ENCODE measurements at places on chromosomes 3 and 15.

- peak; percentile 38 for DNase-seq
Observed at GRCh38 chr15:44595656-44596510, 58.9 kb downstream of the EIF3J start.

DNA sequence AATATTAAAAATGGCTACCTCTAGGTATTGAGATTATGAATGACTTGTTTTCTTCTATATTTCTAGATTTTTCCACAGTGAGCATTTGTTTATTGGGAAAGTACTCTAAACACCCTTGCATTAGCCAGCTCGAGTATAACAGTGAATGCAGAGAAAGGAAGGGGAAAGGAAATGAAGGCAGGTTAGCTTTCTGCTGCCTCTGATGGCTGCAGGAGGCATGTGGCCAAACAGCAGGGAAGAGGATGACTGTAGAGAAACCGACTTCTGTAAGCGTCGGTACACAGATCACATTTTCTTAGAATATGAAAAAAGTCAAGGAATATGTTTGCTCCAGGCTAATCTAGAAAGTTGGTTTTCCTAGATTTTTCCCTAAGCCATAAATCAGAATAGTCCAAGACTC lies 19.8 kb downstream of the GNB5 start:
- DNase-seq, result no peak

- DNase-seq, result no peak
Observed at GRCh38 chr15:39792844-39793335, 10.2 kb upstream of the FSIP1 start.

DNA sequence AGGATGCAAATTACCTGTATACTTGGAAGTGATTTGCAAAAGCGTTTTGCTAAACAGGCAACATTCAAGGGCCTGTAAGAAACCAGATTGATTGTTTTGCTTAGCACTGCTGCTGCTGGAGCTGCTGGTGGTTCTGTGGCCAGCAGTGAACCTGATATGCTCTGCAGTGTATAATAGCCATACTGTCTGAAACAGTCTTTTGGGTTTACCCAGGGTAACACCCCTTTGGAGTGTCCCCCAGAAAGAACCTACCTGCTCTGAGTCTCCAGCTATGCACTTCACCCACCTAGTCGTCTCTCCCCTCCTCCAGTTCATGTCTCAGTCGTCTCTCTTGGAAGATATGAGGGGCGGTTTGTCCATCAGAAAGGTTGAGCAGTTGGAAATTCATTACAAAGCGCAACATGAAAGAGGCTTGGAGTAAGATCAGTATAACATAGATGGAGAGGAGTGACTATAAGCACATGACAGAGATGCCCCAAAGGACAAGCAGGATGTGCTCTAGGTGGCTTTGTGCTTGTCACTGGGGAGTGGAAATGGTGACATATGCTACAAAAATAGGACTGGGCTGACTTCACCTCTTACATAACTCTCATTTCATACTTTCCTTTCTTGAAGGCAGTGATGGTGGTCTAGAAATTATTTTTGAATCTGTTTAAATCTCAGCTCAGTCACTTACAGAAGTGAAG lies 3.8 kb downstream of the MKRN2 start:
- DNase-seq, result peak; percentile 67

DNA sequence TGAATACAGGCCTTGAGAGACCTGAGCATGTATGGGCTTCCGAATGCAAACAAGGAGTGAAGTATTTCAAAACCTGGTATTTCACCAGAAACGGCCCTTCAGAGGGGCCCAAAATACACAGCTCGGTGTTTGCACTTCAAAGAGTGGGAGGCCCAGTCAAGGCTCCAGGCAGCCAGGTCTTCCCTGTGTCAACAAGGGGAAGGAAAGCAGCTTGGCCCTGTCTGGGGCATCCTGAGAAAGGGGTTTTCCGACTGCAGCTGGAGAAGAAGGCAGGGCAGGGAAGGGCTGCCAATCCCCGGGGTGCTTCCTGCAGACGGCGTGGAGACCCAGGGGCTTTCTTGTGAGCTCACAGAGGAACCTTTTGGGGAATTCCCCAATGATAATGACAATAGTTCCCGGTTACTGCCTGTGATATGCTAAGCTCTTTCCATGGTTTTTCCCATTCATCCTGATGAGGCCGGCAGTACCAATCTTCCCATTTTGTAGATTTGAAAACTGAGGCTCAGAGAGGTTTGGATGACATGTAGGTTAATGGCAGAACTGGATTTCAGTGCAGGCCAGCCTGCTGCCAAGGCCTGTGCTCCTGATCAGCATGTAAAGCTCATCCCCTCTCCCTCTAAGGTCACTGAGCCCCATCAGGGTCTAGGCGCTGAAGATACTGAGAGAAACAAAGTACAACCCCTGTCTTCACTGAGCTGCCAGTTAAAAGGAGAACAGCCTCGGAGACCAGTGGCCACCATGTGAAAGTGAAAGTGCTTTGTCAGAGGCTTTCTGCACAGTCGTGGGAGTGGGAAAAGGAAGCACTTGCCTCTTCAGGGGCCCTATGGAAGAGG lies 43.0 kb upstream of the TLE3 start:
- DNase-seq, result peak; percentile 50

DNA sequence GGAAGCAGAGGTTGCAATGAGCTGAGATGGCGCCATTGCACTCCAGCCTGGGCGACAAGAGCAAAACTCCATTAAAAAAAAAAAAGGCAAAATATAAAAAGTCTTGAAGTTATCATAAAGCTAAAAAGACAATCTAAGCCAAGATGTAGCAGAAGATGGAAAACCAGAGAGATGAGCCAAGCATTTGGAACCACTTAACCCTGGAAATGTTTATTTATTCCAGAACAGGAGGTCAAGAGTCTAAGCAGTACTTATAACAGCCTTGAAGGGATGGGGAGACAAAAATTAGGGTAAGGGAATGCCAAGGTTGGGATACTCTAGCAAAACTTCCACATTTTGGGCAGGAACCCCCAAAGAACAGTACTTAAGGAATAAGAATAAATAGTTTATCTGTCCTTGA lies 30.1 kb downstream of the FAIM start:
- no peak for DNase-seq

- DNase-seq, result no peak
Observed at GRCh38 chr3:148697306-148698189, at the start of gene AGTR1. Gene AGTR1, plus strand, starts transcription at chr3:148697903. Its CDS starts 43,133 bp downstream, at chr3:148741036.

- no peak for DNase-seq
Observed at GRCh38 chr3:78907367-78907766, 860.4 kb downstream of the ROBO1 start.

DNA sequence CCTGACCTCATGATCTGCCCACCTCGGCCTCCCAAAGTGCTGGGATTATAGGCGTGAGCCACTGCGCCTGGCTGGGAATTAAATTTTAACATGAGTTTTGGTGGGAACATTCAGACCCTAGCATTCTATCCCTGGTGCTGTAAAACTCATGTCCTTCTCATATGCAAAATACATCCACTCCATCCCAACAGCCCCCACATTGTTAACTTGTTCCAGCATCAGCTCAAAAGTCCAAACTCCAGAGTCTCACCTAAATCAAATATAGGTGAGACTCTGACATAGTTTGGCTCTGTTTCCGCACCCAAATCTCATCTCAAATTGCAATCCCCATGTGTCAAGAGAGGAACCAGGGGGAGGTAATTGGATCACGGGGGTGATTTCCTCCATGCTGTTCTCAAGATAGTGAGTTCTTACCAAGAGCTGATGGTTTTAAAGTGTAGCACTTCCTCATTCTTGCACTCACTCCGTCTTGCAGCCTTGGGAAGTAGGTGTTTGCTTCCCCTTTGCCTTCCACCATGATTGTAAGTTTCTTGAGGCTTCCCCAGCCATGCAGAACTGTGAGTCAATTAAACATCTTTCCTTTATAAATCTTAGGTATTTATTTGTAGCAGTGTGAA lies 96.2 kb upstream of the PLCL2 start:
- DNase-seq, result no peak

DNA sequence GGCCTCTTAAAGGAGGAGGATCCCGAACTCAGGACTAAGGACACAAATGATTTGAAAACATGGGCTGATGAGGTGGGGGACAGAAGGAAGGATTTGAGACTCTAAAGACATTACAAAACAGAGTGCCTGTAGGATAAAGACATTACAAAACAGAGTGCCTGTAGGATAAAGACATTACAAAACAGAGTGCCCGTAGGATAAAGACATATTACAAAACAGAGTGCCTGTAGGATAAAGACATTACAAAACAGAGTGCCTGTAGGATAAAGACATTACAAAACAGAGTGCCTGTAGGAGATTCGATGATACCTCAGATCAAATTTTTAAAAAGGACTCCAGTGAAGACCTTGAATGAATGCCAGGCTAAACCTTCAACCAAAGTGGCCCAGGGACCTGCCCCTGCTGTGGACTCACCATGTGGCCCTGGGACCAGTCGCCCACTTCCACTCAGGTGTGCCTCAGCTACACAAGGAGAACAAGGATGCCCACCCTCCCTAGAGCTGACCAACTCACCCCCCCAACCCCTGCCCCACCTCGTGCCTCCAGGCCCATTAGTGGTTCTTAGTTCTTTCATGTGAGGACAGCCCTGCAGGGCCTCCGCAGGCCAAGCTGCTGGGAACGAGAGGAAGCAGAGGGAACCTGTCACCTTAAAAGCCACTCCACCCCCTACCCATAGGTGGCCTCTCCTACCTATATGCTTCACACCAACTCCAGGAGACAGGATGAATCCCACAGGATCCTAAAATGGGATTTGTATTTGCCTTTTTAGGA lies 59.8 kb downstream of the SH3BP5 start:
- no peak for DNase-seq

- peak; percentile 7 for DNase-seq
Observed at GRCh38 chr3:135966271-135966961, 888 bp downstream of the PPP2R3A start.

DNA sequence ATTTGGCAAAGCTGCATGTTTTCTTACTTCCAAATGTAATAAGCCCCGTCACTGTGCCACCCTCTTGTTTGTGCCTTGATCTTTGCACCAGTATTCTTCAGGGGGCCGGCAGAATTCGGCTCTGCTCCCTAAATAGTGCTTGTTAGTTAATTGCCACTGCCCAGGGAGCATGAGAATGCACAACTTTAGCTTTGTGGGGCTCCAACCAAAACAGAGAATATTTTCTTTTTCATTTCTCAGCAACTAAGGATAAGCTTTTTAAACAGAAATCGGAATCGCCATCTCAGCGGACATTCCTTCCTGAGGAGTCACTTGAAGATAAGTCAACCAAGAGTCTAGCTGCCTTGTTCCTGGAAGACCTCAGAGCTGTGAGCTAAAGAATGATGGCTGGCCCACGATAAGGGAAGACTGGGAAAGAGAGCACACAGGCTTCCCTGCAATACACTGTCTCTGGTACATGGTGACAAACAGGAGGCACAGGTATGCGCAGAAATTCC lies 106.0 kb downstream of the LRIG1 start:
- DNase-seq, result no peak

GRCh38 chr3:4720316-4721075 lies 227.3 kb downstream of the ITPR1 start:
- DNase-seq, result peak; percentile 23

- DNase-seq, result no peak
Observed at GRCh38 chr3:184523825-184524615, 37.6 kb upstream of the EPHB3 start.

DNA sequence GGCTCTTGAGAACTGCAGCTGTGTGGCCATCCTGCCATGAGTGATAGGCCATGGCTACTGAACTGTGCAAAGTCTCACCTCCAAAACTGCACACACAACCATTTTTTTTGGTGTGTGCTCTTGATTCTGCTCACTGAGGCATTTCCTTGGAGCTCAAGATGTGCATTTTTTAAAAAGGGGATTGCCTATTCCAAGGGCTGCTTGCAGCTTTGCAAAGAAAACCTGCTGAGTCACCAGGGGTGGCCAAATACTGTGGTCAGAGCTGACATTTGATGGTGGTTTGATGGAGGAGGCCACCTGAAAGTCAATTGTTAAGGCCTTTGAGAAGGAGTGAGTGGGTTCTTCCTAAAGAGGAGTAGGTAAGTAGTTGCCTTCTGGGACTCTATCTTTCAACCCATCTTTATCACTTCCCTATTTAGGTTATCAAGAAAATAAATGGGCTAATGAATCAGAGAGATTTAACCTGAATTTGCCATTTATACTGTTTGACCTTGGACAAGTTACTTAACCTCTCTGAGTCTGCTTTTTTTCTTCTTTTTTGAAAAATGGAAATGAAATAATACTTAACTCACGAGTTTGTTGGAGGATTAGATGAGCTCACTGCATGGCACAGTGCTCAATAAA lies 87.9 kb downstream of the CHST2 start:
- peak; percentile 58 for DNase-seq

DNA sequence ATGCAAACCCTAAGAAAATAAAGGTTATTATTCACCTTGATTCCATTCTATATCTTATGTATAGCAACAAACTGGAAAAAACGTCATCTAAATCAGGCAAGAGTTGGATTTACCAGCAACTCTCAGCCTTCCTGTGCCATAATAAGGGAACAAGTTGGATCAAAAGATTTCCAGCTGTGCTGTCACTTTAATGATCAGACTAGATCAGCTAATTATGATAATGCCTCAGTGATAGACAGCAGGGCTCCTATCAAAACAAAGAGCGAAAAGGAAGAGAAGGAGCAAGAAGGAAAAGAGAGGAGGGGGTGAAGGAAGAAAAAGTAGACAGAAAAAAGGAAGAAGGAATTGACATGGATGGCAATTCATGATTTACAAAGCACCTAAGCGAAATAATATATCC lies 36.7 kb upstream of the BCL6 start:
- DNase-seq, result no peak

- no peak for DNase-seq
Observed at GRCh38 chr3:197260491-197261163, 37.8 kb downstream of the DLG1 start.

DNA sequence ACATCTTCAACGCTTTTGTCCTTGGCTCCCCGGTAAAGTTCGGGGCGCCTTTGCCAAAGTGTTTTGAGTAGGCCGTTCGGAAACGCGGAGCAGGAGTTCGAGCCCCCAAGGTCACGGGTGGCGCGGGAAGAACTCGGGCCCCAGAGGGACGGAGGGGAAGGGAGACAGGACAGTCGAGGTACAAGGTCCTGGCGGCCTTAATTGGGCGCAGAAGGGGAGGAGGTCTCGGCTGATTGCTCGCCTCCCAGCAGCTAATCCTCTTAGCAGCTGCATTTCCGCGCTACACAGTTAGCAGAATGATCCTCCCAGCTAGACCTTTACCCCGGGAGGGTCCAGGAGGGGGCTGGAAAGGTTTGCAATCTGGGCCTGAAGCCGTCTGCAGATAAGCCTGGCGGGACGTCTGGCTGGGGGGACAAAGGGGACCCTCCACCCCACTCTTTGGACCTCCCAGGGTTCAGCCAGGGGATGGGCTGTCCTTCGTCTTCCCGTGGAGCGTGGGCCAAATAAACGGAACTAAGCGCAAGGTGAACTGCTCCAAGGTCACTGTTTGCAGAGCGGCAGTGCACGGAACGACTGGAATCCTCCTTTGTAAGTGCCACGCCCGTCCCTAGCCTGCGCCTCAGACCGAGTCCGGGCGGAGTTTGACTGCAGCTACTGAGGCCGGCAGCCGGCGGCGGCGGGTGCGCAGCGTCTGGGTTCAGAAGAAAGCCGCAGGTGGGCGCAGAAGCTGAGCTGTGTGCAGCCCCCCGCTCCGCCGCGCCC lies 7.2 kb downstream of the EOMES start:
- no peak for DNase-seq

- no peak for DNase-seq
Observed at GRCh38 chr3:15616053-15616452, 14.5 kb downstream of the BTD start.

- no peak for DNase-seq
Observed at GRCh38 chr15:60525341-60526039, 46.5 kb upstream of the ICE2 start.

GRCh38 chr3:66858656-66859381 lies 139.3 kb upstream of the KBTBD8 start:
- no peak for DNase-seq

- no peak for DNase-seq
Observed at GRCh38 chr15:93477721-93478120, 388.7 kb upstream of the RGMA start.

GRCh38 chr3:142624341-142625152 lies 28.4 kb downstream of the PLS1 start:
- no peak for DNase-seq

Measured in GM13977 (cell line).